ENCODE measurements at places on chromosomes 4 and X.

DNA sequence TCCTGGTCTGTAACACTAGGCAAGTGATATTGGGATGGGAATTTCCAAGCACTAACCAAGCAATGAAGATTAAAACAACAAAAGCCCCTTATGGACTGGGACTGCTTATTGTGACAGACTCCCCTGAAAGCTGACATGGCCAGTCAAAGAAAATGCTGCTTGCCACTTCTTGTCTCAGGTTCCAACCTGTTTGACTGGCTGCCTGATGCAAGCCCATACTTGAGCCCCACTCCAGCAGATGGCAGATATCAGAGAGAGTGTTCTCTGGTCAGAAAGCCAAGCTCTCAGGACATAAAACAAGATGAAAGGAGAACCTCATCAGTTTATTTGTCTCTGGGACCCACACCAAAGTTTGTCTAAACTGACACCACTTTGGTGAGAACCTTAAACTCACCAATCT lies 15.5 kb upstream of the IGBP1 start:
- no peak for DNase-seq

- no peak for DNase-seq
Observed at GRCh38 chr4:158813113-158813512, 44.3 kb downstream of the FNIP2 start.

DNA sequence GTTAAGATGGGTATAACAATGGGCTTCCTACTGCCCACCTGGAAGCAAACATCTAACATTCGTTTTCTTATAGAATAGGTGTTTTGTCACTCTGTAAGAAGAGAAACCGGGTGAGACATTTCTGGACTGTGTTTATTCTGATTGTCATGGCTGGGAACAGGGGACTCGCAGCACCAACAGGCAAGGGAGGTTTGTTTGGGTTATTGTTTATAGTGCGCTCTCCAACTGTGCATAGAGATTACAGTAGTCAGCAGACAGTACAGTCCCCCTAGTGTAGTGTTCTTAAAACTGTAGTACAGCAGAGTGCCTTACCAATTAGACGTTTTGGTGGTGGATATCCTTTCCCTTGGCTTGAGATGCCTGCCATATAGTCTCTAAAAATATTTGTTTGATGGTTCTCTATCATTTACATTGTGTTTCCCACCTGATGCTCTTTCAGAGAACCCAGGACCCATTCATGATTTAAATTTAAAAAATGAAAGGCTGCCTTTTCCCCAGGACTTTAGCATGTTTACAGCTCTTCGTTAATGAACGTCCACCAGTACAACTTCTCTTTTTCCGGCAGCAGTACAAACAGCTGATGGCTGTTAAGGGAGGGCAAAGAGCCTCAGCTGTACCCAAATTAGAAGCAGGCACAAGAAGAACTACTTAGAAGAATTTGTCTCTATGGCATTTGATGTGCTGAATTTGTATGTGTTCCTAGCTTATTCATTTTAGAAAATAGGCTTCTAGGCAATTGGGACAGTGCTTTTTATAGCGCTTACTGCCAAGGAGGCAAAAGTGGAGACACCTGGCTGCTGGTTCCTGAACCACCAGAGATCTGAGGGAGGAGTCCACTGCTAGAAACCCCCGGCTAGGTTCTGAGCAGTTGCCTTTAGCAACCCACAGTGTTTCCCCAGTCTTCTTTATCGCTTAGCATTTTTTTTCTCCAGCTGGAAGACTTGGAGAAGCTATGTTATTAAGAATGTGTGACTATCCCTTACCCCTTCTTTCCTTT lies 1.0 kb upstream of the RNF150 start:
- no peak for DNase-seq

DNA sequence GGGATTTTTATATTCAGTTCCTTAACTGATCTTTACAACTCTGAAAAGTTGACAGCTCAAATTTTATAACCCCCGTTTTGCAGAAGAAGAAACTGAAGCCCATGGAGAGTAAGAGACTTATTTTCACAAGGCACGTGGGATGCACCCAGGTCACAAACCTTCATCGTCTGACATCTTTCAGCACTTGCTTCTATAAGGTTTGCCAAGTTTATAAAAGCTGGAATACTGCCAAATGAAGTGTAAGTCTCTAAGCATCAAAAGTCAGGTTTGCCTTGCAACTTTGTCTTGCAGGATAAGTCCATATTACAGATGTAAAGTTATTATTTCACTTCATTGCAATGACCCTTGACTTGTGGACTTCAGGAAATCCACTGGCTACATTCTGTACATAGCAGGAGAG lies 6.3 kb upstream of the KCNIP4 start:
- no peak for DNase-seq

DNA sequence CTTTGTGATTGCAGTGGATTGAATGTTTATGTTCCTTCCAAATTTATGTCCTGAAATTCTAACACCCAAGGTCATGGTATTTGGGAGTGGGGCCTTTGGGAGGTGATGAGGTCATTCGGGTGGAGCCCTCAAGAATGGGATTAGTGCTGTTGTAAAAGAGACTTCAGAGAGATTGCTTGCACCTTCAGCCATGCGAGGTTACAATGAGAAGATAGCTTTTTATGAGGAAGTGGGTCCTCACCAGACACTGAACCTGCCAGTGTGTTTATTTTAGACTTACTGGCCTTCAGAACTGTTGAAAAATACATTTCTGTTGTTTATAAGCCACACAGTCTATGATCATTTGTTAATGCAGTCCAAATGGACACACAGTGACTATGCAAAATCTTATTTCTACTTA lies 161.0 kb upstream of the GPRIN3 start:
- no peak for DNase-seq

- DNase-seq = no peak
Observed at GRCh38 chr4:99052902-99053301, 35.7 kb downstream of the ADH5 start.

DNA sequence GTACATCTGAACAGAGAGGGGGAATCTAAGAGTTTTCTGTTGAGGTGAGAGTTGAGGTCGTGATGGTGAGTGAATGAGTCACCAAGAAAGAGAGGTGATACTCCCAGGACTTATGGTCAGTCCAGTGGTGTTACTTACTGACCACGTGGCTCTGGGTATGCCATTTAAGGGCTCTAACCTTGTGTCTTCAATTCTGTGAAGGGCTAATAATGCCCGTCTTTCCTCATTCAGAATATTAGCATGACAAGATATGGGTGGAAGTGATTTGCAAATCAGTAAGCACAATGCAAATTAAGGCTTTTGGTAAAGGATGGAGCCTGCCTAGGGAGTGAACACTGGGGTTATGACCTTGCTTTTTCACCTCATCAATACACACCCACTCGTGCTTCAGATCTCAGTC lies 75.2 kb downstream of the COQ2 start:
- no peak for DNase-seq

DNA sequence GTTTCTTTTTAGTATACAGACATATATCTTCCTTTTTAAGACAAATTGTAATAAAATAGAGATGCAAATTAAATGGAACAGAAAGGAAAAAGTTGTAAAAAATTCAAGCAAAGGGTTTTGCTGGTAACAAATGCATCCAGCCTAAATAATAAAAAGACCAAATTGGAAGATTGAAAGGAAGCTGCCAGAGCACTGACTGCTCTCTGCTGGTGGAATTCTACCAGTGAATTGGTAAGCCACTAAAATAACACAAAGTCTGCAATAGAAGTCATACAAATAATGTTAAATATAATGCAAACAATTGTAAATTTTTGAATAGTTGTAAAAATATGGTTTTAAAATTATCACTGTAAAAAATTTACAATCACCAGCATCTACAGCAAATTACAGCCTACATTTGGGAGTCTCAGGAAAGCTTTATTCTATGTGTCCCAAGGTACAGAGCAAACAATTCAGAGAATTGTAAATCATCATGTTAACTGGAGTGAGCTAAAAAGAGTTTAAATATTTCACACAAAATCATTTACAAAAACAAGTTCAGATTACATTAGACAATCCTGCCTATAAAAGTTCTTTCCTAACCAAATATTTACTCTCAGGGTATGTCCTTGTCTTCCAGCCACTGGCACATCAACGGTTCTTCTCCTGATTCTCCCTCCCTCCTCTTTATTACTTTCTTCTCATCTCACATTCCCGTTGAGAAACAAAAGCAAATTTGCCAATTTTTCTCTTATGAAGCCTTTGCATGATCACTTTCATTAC lies 1322.5 kb downstream of the PCDH7 start:
- no peak for DNase-seq

GRCh38 chrX:71170660-71171059 lies 26.0 kb downstream of the NLGN3 start:
- no peak for DNase-seq

- DNase-seq = no peak
Observed at GRCh38 chr4:15875663-15876460, 62.7 kb downstream of the FGFBP1 start.

- DNase-seq = no peak
Observed at GRCh38 chr4:31662951-31663350, 942.8 kb downstream of the PCDH7 start.

DNA sequence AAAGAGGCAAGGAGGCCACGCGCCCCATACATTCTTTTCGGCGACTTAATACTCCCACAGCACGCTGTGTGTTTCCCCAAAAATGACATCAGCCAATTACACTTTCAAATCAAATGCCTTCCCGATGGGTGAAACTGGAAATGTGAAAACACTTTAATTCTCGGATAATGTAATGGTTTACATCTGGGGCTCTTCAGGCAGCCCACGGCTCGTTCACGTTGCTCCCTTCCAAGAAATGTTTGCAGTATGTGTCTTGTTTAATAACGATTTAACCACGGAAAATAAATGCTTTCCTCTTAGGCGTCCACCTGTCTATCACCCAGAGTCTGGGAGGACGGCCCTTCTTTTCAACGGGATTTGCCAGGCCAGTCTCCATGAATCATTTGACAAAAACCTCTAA lies 272.5 kb downstream of the SHOX start:
- no peak for DNase-seq

DNA sequence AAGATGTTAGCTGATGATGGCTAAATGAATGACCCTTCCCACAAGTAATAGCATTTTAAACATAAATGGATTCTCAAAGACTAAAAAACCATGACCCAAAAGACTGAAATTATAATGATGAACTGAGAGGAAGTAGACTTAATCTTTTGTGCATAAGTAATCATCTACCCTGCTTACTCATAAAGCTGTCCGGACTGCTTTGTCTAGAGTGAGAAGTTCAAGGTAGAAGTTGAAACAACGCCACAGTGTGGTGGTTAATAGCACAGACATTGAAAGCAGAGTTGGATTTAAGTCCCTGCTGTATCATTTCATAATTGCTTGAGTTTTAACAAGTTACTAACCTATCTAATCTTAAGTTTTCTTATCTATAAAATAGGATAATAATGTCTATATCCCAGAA lies 346.6 kb downstream of the CENPC start:
- DNase-seq = no peak

GRCh38 chr4:67204441-67204840 lies 340.9 kb downstream of the CENPC start:
- no peak for DNase-seq

- no peak for DNase-seq
Observed at GRCh38 chr4:577499-578450, 1.7 kb upstream of the TMEM271 start.

DNA sequence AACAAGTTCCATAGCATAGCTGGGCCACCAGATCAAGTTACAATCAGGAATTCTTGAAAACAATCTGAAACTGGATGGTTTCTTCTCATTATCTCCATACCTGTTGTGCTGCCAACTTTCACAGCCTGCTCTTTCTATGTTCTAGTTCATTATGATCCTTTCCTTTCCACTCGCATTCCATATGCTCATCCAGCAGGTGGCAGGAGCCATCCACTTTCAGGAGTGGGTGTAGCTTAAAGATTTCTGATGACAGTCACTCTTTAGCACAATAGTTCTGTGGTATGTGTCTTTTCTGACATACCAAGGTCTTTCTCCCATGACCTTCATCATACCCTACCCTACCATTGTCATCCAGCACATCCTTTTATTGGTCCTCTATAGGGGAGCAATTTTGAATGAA lies 46.4 kb downstream of the PAGE2 start:
- DNase-seq = no peak

- no peak for DNase-seq
Observed at GRCh38 chr4:91497892-91498291, 805.9 kb upstream of the GRID2 start.

DNA sequence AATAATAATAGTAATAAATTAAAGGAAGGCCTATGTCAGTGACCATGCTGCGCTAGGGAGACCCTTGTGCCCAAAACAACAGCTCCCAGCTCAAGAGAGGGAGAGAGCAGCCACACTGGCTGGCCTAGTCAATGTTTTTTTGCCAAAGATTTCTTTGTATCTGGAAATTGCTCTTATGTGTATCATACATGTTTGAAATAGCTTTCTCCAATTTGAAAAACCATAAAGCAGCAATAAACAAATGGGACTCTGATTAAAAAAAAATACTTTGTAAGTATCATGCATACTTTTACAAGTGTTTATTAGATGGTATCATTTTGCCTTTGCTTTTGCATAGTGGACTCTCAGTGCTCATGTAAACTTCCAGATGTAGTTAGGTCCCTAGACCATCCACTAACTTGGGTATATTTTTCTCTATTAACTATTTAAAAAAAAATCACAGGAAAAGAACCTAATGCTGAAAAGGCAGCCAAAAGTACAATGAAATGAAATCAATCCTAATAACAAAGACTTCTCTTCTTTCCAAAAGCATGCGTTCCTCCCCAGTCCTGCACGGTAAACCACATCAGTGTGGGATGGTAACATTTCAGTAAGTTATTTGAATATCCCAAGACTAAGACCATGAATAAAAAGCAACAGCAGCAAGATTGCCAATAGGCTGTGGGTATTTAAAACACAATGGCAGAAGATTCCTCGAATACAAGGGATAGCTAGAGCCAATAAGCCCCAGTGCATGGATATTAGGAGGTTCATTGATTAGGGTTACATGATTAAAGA lies 117.6 kb downstream of the PALLD start:
- no peak for DNase-seq

GRCh38 chr4:98113012-98113411 lies 30.3 kb downstream of the STPG2 start:
- DNase-seq = no peak
